Fibroblast of lung (primary cell): ENCODE measurements at places on chromosomes 4 and X. TPM values are rescaled to one million over a fixed set of nuclear protein-coding genes. Genes with fewer than 3 reads are reported as not detected.

Gene SYP
- 0.17 and 0.26 TPM in 2 replicates for total RNA-seq

Gene TLR10
- total RNA-seq: not detected in 2 replicates

Gene TENM3
- 3.6 and 7.4 TPM in 2 replicates for total RNA-seq

Gene CT83
- not detected in 2 replicates for total RNA-seq

Gene CLCN5
- 3.6 and 4.9 TPM in 2 replicates for total RNA-seq

Gene MAGEA9
- total RNA-seq: not detected in 2 replicates

Gene FATE1
- not detected in 2 replicates for total RNA-seq

Gene NCAPG
- 3.9 and 10.1 TPM in 2 replicates for total RNA-seq

Gene FSTL5
- 0.33 TPM in 1 of 2 replicates, not detected in the other for total RNA-seq

Gene SLC2A9
- 2.3 and 2.8 TPM in 2 replicates for total RNA-seq

Gene MAGEE2
- not detected in 2 replicates for total RNA-seq

Gene ART3
- not detected in 2 replicates for total RNA-seq

Gene MAP7D2
- total RNA-seq: under 0.01 TPM in 2 replicates

Gene SSX4B
- total RNA-seq: not detected in 2 replicates

Gene RS1
- not detected in 2 replicates for total RNA-seq

Gene CT47B1
- not detected in 2 replicates for total RNA-seq

Gene PRRG1
- total RNA-seq: 6.2 and 10.2 TPM in 2 replicates

Gene MAGEC3
- total RNA-seq: not detected in 2 replicates

Gene COQ2
- 13.9 and 26.4 TPM in 2 replicates for total RNA-seq

Gene SERTM2
- total RNA-seq: under 0.01 TPM in 2 replicates

Gene JCHAIN
- total RNA-seq: 14.1 and 28.7 TPM in 2 replicates

Gene ARAP2
- 2.3 and 3.0 TPM in 2 replicates for total RNA-seq

Gene XAGE1A
- not detected in 2 replicates for total RNA-seq

Gene SOX3
- not detected in 2 replicates for total RNA-seq

Gene HMGN5
- total RNA-seq: 1.5 and 1.7 TPM in 2 replicates
